ENCODE measurements at places on chromosomes 16 and 17.

DNA sequence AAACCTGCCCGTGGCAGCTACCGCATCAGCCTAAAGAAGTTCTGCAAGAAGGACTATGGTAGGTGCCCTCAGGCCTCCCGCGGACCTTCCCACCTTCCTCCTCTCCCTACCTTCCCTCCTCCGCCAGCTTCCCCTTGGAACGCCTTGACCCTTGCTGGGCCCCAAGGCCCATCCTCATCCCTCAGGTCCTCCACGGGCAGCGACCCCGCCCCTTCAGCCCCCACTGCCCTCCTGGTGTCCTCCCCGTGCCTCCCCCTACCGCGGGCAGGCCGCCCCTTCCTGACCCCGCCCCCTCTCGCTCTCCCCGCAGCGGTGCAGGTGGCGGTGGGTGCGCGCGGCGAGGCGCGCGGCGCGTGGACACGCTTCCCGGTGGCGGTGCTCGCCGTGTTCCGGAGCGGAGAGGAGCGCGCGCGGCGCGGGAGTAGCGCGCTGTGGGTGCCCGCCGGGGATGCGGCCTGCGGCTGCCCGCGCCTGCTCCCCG, 1.4 kb upstream of the TBC1D24 start:
- DNase-seq: peak; percentile 4

- DNase-seq: peak; percentile 7
These were observed at the start of gene SLC9A5 for GRCh38 chr16:67248401-67249177. TSS of gene SLC9A5 (plus strand) at chr16:67248979. CDS start at chr16:67249015, 36 bp downstream.

DNA sequence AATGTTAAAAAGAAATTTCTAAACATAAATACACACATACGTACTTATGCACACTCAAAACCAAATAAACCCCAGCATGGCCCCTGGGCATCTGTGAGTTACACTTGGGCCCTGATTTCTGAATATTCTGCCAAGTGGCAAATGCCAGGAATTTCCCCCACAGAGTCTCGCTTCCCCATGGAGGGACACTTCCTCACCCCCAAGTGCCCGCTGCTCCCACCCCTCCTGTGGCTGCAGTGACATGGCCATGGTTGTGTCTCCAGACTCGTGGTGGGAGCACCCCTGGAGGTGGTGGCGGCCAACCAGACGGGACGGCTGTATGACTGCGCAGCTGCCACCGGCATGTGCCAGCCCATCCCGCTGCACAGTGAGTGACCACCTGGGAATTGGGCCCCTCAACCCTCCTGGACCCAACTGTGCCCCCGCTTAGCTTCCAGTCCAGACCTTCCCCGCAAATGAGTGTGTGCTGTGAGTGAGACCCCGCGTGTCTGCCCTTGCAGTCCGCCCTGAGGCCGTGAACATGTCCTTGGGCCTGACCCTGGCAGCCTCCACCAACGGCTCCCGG, 4.0 kb downstream of the ITGAD start:
- DNase-seq: no peak

GRCh38 chr17:65022751-65023700, 33.5 kb downstream of the GNA13 start:
- DNase-seq: peak; percentile 60

GRCh38 chr17:37789771-37790541, 45.1 kb upstream of the HNF1B start:
- no peak for DNase-seq

- DNase-seq: no peak
These were observed 20.1 kb downstream of the EPOP start for GRCh38 chr17:38654411-38655398.

- DNase-seq: no peak
These were observed 170.3 kb downstream of the COPRS start for GRCh38 chr17:31688701-31689100.

GRCh38 chr16:3642397-3643094, 11.9 kb upstream of the DNASE1 start:
- no peak for DNase-seq

- DNase-seq: no peak
These were observed 31.6 kb downstream of the ARHGAP17 start for GRCh38 chr16:24983561-24983960.

DNA sequence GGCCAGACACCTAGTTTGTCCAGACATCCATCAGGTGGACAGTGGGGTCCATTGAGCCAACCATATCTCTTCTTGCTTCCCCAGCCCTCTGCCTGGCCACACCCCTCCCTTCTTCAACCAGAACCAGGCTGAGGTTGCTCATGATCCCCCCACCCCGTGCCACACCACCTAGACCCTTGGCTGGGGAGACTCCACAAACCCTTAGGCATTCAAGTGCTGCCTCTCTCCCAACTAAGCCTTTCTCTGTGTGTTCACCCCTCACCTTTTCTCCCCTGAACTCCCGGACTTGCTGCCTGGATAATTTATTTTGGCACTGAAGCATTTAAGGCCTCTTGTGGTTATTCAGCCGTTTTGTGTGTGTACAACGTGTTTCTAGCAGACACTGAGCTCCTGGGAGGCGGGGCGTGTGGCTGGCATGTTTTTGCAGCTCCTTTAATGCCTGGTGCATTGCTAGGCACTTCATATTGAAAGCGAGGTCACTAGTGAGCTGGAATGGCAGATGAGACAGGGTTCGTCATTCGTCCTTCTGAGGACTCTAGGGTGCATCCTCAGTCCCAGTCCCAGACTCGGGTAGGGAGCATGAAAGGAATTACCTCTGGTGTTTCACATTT, 28.7 kb downstream of the CACNA1G start:
- no peak for DNase-seq

DNA sequence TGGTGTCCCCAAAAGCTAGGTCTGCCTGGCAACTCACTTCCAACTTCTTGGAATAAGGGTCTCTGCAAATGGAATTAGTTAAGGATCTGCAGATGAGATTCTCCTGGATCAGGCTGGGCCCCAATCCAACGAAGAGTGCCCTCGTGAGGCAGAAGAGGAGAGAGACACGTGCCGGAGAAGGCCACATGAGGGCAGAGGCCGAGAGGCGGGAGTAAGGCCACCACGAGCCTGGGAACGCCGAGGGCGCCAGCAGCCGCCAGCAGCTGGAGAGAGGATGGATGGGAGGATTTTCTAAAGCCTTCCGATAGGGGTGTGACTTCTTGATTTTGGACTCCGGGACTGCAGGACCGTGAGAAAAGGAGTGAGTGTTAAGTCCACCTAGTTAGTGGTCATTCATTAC, 76.3 kb downstream of the JPH3 start:
- no peak for DNase-seq

DNA sequence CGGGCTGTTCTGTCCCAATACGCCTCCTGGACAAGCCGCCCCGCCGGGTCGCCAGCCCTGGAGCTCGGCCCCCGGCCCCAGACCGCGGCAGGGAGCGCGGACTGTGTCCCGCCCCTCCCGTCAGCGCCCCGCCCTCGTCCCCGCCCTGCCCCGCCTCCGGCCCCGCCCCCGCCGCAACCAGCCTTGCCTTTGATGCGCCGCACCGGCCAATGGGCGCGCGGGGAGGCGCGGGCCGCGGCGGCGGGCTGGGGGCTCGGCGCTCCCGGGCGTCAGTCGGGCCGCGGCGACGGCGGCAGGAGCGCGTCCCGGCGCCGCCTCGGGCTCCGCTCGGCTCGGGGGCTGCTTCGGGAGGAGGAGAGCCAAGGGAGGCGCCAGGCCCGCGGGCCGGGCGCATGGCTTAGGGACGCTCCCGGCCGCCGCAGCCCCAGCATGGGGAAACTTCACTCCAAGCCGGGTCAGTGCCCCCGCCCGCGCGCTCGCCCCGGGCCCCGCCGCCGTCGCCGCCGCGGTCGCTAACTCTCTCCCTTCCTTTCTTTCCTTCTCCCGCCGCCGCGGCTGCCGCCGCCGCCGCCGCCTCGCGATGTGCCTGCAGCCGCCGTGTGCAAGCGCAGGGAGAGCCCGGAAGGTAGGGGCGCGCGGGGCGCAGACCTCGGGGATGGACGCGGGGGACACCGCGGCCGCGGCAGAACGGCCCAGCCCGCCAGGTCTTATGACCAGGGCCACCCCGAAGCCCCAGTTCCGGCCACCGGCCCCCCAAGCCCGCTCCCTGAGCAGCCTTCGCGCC, at the start of gene NKD1:
NKD1 (plus strand) TSS at position 272 of the 784 bp plus-strand sequence; CDS start at position 430, 158 bp downstream.
- DNase-seq: peak; percentile 69

DNA sequence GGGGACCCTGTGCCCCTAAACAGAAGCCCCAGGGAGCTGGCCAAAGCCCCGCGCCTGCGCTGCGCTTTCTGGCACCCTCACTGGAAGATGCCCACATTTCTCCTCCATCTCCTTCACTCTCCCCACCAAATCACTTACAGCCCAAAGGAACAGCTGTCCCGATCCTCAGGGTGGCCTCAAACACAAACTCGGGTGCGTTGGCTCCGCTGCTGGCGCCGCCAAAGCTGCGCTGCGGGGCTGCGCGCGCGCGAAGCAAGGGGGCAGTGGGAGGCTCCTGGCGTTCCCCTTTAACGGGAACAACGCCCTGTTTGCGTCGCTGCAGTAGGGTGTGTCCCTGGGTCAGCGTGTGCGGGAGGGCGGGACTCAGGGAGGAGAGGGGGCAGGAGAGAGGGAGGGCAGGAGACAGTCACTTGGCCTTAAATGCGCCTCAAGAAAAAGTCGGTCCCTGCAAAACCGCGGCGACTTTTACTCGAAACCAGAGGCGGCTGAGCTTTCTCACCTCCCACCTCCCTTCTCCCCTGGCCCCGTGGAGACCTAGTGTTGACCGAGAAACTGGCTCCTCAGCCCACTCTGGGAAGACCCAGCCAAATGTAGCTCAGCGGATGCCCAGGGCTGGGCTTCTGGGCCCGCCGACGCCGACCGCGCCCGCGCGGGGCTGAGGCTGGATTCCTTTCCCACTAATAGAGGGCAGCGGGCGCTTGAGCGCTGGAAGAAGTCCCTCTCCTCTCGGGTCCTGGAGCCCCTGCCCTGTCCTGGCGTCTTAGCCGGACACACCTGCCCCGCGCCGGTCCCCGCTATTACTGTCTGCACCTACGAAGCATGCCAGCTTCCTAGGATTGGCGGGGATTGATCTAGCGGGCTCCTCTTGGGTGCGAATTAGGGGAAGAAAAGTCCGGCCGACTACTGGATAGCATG, 2.6 kb downstream of the PMP22 start:
- DNase-seq: no peak

DNA sequence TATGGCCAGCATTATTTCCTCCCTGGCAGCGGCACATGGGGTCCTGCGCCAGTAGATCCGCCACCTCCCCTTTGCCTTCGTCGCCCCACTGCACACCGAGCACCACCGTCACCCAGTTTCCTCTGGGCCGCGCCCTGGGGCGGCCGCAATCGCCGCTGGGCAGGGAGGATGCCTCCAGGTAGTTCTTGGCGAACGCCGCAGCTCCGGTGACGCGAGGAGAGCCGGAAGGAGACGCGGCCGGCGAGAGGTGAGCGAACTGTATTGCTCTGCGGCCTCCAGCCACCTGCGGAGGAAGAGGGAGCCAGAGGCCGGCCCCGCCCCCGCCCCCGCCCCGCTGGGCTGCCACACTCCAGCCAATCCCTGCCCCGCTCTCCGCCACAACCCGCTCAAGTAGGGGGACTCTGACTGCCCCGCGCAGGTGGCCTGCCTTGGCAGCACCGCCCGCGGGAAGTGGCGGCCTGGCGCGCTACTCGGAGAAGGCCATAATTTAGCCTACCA, 11.8 kb upstream of the SLFN13 start:
- peak; percentile 53 for DNase-seq

GRCh38 chr17:38920374-38921291, 4.8 kb upstream of the LASP1NB start:
- no peak for DNase-seq

DNA sequence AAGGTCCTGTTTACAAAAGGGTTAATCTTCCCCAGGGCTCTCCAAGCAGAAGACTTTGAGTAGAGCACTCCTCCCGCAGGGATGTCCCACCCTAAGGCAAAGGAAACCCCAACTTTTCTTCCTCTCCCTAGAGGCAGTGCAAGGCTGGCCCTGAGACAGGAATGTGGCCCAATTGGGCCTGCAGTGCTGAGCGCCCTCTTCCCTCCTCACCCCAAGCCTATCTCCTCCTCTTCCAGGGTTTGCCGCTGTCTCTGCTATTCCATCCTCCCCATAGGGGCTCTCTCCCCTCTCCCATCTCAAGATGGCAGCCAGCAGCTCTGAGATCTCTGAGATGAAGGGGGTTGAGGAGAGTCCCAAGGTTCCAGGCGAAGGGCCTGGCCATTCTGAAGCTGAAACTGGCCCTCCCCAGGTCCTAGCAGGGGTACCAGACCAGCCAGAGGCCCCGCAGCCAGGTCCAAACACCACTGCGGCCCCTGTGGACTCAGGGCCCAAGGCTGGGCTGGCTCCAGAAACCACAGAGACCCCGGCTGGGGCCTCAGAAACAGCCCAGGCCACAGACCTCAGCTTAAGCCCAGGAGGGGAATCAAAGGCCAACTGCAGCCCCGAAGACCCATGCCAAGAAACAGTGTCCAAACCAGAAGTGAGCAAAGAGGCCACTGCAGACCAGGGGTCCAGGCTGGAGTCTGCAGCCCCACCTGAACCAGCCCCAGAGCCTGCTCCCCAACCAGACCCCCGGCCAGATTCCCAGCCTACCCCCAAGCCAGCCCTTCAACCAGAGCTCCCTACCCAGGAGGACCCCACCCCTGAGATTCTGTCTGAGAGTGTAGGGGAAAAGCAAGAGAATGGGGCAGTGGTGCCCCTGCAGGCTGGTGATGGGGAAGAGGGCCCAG, 1.0 kb downstream of the PRRT2 start:
- DNase-seq: no peak

DNA sequence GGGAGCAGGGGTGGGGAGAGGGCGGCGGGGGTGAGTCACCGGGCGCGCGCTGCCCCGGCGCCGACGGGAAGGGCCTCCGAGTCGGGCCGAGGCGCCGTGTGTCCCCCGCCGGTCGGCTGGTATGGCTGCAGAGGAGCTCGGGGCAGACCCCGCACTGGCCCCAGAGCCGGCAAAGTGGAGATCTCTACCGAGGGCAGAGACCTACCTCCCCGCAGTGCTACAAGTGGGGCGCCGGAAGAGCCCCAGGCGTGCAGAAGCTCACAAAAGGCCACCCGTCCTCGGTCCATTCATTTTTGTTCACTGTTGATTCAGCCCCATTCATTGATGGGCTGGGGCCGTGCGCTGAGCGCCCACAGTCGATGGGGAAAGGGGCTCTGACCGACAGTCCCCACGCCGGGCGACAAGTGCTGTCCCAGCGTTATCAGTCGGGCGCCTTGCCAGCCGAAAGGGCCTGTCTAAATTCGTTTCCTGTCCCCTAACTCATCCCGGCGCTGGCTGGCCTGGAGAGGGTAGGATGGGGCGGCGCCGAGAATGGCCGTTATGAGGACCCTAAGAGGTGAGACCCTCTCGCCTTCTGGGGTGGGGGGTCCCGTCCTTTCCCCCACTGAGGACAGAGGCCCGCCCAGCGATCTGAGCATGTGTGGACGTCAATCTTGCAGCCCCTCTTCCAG, 709 bp upstream of the ENO3 start:
- DNase-seq: no peak

GRCh38 chr16:80932708-80933095, 74.0 kb downstream of the CMC2 start:
- no peak for DNase-seq
